Stimulated activated CD4-positive, alpha-beta T cell treated with anti-CD3 and anti-CD28 coated beads, TNF-alpha, amount 100 ng/mL, for 4 hours (primary cell): ENCODE measurements at places on chromosomes 3 and 15.
A peak's percentile ranks its signal among the peaks of the same experiment; 100 is the strongest.

DNA sequence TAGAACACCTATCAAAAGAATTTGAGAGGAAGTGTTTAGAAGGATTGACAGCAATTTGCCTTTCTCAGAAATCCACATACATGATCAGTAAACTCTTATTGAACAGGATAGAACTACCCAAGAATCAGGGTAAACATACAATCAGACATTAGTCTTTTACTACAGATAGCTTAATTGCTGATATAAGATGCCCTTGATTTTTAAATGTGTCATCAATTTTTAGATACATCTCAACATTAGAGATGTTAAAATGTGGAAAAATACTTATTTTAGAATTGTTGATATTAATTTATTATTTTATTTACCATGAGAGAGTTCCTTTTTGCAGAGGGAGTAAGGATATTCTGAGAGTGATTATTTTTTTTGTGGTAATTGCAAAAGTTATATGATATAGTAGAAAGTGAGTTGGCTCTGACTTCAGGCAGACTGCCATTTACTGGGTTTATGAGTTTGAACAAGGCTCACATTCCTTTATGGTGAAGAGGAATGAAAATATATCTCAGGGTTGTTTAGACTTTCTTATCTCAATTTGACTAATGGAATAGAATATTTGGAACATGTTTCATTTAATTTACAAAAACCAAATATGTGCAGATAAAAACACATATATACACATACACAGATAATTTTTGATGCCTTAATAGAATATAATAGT is 302.8 kb upstream of the GOLIM4 start:
- DNase-seq = no peak

DNA sequence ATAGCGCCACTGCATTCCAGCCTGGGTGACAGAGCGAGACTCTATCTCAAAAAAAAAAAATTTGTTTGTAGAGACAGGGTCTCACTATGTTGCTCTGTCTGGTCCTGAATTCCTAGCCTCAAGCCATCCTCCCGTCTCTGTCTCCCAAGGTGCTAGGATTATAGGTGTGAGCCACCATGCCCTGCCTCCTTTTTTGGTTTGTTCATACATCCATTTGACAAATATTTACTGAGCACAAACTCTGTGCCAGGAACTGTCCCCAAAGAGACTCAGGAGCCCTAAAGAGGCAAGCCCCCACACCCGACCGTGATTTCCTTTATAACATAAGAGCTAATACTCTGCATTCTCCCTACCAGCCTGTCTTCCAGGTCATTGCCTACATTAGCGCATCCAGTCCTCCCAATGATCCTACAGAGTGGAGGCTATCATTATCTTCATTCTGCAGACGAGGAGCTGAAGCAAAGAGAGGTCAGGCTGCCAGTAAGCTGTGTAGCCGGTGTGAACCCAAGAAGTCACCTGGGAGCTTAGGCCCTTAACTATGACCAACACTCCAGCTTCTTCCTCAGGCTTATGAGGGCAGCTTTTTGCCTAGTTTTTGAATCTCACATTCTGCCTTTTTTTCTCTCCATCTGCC is 6.3 kb upstream of the PXK start:
- DNase-seq = no peak

DNA sequence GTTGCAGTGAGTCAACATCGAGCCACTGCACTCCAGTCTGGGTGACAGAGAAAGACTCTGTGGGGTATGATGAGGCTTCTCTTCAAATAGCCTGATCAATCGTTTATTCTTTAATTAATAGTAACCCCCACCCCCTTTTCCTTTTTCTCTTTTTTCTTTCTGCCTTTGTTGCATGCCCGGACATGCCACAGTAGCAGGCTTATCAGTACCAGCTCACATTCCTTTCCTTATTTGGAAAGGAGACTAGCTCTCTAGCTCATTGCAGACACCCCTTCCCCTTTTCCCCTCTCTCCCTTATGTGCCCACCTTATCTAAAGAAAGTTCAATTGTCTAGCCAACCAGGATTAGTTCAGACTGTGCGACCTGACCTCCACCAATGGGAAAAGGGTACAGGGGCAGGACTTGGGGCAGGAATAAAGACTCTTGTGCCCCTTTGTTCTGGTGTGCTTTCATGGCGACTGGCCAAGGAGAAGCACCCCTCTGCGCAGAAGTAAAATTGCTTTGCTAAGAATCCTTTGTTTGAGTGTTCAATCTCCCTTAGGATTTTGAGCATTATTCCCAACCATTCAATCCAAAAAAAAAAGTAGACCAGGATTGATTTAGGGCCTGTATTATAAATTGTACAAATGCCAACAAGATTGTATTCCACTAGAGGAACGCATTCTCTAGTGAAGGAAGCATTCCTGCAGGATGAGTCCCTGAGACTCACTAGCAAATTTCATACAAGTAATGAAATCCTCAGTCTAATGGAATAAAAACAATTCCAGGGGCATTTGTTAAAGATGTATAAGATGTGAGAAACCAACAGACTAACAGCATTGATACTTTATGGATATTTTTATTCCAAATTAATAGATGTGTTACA is 95.8 kb upstream of the SNRPN start:
- no peak for DNase-seq

DNA sequence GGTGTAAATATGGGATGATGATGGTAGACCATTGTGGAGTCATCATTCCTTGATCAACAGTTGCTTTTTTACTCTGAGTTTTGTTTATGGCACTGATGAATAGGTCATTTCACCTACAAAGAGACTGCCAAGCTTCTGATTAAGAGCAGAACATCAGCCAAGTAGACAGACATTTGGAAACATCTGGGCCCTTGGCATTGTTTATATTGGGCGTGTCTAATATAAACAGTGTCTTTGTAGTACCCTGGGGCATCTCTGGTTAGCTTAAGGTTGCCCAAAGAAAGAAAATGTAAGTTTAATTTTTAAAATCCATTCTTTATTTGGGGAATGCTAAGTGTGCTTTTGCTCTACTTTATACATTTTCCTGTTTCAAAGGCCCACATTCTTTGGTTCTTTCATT is 377.0 kb downstream of the FEZF2 start:
- no peak for DNase-seq

GRCh38 chr15:98433346-98433745 is 215.0 kb upstream of the IGF1R start:
- DNase-seq = no peak

DNA sequence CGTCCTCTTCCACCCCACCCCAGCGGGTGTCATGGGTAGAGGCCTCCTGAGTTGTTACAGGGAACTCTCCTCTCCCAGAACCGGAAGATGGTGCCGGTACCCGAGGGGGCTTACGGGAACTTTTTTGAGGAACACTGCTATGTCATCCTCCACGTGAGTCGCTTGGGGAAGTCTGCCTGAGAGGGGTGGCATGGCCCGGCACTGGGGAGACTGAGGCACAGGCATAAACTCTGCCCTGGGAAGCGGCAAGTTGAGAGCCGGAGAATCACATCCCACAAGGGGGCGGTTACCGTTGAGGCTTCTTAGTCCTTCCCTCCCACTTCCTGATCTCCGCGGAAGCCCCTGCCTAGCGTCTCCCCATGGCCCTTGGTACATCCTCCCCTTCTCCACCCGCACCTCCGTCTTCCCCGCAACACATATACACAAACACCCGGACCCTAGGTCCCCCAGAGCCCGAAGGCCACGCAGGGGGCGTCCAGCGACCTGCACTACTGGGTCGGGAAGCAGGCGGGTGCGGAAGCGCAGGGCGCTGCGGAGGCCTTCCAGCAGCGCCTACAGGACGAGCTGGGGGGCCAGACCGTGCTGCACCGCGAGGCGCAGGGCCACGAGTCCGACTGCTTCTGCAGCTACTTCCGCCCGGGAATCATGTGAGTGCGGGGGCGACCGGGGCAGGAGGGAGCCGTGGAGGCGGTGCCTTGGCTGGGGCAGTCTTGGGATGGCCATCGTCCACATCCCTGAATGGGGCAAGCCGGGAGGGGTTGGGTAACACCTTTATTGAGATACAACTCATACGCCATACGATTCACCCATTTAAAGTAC is 3.4 kb downstream of the VILL start:
- DNase-seq = peak; percentile 61

GRCh38 chr3:13145131-13145825 is 72.0 kb upstream of the IQSEC1 start:
- DNase-seq = no peak

GRCh38 chr3:149566292-149566975 is 91.4 kb downstream of the WWTR1 start:
- DNase-seq = no peak

DNA sequence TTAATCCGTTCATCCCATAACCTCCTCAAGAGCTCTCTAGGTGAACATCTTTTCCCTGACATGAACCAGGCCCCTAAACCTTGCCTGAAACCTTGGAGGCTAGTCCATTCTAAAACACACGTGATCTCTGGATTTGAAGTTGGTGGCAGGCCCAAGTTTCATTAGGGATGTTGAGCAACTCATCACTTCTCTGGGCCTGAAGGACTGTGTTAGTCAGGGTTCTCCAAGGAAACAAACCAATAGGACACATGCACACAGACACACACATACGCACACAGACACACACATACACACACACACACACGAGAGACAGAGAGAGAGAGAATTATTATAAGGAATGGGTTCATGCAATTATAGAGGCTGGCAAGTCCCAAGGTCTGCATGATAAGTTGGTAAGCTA is 31.9 kb downstream of the ACAN start:
- no peak for DNase-seq

- no peak for DNase-seq
Measured at GRCh38 chr15:63366451-63366850, 15.2 kb downstream of the CA12 start.

DNA sequence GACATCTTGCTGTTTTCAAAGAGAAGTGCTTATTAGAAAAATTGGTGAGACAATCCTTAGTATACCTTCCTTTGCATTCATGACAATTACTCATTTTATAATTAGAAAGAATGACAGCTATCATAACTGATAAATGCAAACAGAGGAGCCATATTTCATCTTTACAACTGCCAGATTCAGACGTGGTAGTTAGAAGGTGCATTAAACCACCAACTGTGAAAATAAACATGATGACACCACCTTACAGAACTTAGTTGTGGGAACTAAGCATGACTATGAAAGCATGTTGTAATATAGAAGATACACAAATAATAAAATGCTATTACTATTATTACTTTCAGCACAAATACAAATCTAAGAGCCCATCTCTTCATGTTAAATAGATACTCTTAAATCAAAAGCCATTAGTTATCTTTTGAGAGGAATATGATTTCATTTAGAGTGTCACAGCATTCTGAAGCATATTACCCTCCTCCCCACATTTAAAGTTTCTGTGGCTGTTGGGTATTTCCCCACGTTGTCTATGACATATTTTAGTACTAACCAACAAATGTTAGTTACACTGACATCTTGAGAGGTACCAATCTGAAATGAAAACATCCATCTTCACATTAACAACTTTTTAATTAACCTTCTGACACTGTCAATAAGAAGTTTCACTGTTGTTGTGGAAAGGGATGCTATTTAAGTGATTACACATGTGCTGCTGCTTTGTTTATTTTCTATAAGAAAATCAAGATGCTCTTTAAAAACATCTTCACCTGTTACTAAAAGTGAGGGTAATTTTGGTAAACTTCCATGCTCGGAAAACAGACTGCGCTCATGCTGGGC is 163.8 kb downstream of the LSAMP start:
- no peak for DNase-seq

GRCh38 chr3:127405010-127405598 is 117.3 kb upstream of the PRR20G start:
- no peak for DNase-seq

DNA sequence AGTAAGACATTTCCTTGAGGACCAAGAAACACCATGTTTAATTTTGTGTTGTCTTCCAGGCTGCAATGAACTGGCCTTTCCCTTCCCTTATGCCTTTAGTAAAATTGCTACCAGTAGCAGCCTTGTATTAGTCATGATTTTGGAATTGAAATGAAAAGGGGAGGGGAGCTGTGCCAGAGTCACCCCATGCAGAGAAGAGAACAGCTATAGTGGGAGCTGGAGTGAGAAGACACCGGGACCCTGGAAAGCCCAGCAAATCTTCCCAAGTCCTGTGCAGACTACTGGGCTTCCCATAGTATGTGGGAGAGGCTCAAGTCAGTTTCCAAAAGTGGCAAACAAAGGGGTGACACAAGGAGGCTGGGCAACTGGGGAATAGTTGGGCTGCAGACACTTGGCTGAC is 178.5 kb downstream of the NR1D2 start:
- no peak for DNase-seq

- DNase-seq = no peak
Measured at GRCh38 chr15:31802761-31803160, 227.6 kb upstream of the CHRNA7 start.

DNA sequence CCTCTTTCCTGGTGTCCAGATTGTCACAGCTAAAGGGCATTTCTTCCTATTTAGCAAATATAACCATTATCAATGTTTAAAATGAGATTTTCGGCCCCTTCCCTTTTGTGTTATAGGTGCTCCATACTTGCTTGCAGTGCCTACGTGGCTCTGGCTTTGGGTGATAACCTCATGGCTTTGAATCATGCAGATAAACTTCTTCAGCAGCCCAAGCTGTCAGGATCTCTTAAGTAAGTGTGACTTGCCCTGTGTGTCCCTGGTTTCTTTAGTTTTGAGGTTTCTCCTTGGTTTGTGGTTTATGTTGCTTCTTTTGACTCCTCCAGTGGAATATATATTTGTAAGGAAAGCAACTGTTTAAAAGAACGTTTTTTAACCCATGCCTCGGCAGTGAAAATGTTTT is 58.5 kb upstream of the TRIM71 start:
- no peak for DNase-seq

GRCh38 chr3:16102905-16103364 is 71.5 kb upstream of the GALNT15 start:
- no peak for DNase-seq

DNA sequence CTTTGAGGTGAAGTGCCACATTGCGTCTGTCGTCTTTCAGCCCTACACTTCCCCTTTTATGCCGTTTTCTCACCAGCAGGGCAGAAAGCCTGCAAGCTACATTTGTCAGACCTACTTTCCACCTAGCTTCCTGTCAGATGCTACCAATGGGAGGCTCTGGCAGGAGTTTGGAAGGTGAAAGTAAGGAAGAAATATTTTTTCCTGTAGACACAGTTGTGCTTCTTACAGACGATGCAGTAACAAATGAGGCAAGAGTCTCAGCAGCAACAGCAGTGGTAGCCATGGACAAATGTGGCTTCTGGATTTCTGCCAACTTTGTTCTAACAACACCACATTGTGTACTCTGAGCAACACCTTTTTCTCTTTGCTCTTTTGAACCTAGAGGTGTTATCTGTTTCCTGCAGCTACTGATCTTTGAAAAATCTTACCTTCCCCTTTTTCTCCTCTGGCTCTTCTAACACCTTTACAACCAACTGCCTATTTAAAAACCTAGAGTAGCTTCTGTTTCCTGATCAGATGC is 70.6 kb upstream of the STT3B start:
- DNase-seq = peak; percentile 11

- no peak for DNase-seq
Measured at GRCh38 chr3:178420033-178420432, 116.2 kb upstream of the KCNMB2 start.

GRCh38 chr3:77414881-77415280 is 375.0 kb downstream of the ROBO2 start:
- DNase-seq = no peak

DNA sequence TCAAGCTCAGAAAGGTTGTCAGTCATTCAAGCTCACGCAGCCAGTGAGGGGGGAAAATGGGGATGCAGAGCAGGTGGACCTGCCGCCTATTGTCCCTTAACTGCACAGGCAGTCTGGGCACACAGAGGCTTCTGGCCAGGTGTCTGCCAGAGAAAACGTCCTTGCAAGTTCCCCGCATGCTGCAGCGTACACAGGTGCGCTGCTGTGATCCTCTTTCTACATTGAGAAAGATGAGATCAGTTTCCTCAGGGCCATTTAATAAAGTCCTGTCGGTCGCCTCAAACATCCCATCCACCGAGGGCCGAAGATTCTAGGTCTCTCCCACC is 445 bp upstream of the TSEN2 start:
- no peak for DNase-seq

- DNase-seq = no peak
Measured at GRCh38 chr3:97949110-97949485, 23.1 kb downstream of the RIOX2 start.
